Femur (tissue), 1 donor: ENCODE measurements at places on chromosomes 5 and 9.

DNA sequence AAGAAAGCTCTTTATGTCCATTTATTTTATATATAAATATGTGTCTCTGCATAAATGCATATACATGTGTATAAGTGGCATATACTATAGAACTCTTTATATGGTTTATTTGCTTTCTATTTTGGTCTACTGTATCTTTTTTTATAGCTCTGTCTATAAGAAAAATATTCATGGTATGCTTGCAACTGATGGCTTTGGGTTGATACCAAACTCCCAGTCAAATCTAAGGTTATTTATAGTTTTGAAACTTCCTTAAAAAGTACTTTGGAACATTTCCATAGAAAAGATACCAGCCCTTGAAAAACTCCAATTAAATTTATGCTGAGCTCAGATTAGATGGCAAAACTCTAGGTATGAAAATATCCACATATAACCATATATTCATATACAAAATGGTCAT lies 120.0 kb upstream of the KLF9 start:
- no peak for DNase-seq

DNA sequence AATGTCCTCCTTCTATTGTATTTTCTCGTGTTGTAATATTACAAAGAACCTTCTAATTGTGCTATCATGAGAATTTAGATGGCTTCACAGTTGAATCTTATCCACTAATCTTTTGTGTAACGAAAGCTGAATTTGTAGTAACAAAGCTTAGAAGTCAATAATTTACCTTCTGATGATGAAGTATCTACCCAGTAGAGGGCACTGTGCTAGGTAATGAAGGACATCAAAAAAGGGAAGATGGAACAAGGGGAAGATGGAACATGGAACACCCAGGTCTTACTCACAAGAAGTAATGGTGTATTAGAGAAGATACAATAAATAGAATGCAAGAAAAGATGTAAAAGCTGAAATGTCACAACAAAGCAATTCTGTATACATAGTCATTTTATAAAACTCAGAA lies 131.0 kb upstream of the CCNG1 start:
- DNase-seq: no peak

DNA sequence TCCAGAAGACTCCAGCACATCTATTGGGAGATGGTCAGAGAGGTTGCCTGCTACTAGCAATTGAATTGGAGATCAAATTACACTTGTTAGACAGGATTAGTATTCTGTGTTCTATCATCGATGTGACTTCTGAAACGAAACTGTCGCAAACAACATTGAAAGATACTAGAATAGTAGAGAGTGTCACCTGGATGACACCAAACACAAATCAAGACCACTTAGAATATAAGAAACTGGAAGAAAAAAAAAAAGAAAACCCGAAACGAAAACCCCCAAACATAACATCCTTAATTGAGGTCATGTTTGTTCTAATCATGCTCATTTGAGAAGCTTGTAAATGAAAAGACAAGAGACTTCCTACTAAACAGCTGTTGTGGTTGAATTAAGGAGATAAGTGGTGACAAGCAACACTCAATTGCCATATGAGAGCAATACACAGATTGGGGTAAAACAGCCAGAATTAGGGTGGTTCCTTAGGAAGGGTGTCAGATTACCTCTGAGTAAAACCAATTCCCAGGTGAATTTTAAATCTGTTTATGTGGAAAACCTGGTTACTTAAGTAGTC lies 97.6 kb downstream of the BASP1 start:
- no peak for DNase-seq

DNA sequence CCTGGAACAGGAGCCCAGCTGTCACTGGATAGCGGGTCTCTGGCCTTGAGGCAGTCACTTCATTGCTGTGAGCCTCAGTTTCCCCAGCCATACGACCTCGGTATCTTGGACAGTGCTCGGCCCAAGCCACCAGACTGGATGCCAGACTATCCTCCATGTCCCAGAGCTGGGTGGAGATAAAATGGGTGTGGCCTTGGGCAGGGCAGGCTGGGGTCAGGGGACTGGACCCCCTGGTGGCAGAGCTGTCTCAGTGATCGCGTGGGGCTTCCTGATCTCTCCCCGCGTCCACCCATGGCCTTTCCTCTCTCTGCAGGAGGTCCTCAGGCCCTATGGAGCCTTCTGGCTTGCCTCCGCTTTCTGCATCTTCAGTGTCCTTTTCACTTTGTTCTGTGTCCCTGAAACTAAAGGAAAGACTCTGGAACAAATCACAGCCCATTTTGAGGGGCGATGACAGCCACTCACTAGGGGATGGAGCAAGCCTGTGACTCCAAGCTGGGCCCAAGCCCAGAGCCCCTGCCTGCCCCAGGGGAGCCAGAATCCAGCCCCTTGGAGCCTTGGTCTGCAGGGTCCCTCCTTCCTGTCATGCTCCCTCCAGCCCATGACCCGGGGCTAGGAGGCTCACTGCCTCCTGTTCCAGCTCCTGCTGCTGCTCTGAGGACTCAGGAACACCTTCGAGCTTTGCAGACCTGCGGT lies 10.0 kb downstream of the SLC2A8 start:
- DNase-seq: no peak

- no peak for DNase-seq
Measured at GRCh38 chr5:21678526-21678925, 1174.6 kb downstream of the CDH12 start.

GRCh38 chr5:92513067-92513466 lies 1068.0 kb downstream of the NR2F1-AS1 start:
- no peak for DNase-seq

DNA sequence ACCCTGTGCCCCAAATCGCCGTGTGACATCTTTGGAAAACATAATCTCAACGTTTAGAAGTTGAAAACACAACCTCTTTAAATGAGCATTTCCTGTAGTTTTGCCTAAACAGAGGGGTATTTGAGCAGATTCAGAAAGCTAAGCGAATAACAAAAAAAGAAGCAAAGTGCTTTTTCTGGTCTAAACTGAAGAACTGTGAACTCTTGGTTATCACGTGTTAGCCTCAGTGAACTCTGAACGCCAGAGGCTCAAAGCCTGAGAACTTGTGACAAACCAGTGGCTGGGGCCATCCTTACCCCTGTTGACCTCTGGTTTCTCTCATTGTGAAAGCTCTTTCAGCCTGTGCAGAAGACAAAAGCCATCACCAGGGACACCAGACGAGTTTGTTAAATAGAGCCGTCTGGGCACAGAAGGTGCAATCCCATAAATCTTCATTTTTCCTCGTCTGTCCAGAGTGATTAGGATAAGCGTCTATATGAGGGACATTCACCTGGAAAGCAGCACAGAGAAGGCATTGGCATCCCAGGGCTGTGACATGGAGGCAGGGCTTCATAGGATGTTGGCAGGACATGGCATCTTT lies 61.4 kb upstream of the ICE1 start:
- DNase-seq: no peak

GRCh38 chr5:22708770-22709328 lies 144.3 kb downstream of the CDH12 start:
- no peak for DNase-seq

DNA sequence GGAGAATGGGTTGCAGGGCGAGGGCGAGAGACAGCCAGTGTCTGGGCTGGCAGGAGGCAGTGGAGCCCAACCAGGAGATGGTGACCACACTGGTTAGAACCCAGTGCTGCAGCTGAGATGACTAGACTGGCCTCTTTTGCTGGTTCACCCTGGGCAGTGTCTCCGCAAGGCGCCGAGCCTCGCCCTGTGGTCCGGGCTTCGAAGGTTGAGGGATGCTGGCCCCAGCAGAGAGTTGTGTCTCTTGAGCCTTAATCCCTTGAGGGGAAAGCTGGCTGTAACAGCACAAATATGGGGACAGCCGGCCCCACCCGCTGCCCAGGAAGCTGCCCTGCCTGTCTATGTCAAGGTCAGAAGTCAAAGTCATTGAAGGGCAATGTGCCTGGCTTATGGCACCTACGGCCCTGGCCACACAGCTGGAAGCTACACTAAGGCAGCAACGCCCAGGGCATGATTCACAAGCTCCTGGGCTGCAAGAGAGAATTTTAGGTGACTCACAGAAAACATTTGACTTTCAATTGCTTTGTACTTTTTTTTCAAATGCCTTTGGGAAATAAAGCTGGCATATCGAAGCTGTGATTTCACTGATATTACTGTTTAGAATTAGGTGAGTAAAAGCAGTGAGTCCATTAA lies 33.3 kb downstream of the NKX2-5 start:
- no peak for DNase-seq

GRCh38 chr5:174970502-174970901 lies 246.1 kb downstream of the MSX2 start:
- DNase-seq: no peak

- DNase-seq: peak; percentile 81
Measured at GRCh38 chr9:91945277-91946085, 4.5 kb downstream of the ROR2 start.

GRCh38 chr5:136295914-136296313 lies 69.4 kb downstream of the TRPC7 start:
- no peak for DNase-seq

DNA sequence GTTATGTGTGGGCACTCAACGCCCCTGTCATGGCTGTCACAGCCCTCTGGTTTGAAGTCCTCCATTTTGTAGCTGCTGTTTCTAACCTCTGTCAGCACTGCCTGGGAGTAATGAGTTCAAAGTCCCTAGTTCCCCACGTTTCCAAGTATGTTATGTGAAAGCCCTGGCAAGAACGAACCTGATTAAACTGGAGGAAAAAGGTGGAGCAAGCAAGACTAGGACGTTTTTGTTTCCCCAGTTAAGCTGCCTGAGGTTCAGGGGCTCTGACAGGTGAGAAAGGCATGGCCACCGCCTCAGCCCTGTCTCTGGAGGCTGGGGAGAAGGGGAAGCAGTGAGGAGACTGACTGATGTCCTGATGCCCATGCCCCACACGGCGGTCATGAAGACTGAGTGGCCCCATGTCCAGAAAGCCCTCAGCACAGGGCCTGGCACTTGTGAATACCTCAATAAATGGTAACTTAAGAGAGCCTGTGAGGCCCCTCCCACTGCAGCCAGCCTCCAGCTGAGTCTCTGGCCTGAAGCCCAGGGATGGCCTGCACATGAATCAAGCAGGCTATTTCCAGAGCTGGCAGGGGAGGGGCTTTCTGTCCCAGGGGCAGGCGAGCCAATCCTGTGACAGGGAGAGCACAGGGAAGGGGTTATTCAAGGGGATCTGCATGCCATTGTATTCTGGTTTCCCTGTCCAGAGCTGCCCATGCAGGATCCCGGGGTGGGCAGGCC lies 61.8 kb downstream of the PFDN1 start:
- peak; percentile 91 for DNase-seq

DNA sequence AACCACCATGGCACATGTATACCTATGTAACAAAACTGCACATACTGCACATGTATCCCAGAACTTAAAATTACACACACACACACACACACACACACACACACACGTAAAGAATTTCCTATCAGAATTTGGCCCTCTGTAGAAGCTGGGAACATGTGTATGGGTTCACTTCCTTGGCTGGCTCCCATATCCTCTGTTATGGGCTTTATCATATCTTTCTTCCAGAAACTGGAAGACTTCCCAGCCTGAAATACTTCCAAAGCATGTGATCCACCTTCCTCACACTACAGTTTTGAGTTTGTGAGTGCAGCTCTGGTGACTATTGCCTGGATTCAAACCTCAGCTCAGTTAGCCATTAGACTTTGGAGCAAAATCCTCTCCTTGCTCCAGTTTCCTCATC lies 78.6 kb upstream of the GDNF start:
- DNase-seq: no peak

DNA sequence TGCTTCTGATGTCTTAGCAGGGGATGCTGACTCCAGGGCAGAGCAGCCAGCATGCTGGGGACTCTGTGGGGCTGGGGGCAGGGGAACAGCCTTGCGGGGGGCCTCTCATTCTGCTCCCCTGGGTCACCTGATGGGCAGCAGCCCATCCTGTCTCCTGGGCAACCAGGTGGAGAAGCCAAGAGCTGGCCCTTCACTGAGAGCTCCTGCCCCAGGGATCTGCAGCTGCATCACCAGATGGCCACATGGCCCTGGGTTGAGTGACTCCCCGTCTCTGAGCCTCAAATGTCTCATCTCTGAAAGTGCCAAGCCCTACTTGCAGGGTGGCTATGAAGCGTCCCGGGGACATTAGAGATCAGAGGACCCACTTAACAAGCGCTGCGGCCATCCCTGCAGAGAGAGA lies 49.1 kb downstream of the LRSAM1 start:
- no peak for DNase-seq

DNA sequence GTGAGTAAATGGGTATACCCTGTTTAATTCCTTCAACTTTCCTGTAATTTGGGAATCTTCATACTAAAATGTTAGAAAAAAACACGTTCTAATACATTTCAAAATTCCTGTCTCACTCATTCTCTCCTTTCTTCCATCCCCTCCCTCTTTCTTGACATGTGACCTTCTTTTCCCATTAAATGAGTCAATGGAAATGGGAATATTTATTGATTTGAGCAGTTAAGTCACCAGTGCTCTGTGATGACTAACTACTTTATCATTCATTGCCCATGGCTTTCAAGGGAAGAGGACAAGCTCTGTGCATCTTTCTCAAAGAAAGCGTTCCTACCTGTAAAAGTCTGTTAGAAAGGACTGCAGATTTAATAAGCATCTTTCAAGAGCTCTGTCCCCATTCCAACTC lies 144.4 kb upstream of the MAP3K1 start:
- DNase-seq: no peak

DNA sequence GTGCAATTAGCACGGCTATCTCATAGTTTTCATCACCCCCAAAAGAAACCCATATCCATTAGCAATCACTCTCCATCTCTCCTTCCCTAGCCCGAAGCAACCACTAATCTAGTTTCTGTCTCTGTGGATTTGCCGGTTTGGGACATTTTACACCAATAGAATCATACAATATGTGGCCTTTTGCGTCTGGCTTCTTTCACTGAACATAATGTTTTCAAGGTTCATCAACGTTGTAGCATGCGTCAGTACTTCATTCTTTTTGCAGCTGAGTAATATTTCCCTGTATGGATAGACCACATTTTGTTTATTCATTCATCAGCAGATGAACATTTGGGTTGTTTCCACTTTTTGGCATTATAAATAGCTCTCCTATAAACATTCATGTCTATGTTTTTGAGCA lies 75.4 kb upstream of the TBC1D2 start:
- DNase-seq: no peak

GRCh38 chr5:142748568-142749249 lies 21.5 kb upstream of the ARHGAP26 start:
- no peak for DNase-seq

GRCh38 chr5:150266871-150267291 lies 22.7 kb downstream of the CAMK2A start:
- peak; percentile 71 for DNase-seq
